ENCODE measurements at places on chromosomes 16 and 17. TPM values are rescaled to one million over a fixed set of nuclear protein-coding genes. Genes with fewer than 3 reads are reported as not detected.

Gene SLFN11
- total RNA-seq = 95.9 TPM

Gene DOK4
- total RNA-seq = 34.5 TPM

Gene UBE2G1
- 37.7 TPM for total RNA-seq

Gene CSH2
- total RNA-seq = not detected

Gene MYL4
- not detected for total RNA-seq

Gene CD7
- total RNA-seq = not detected

Gene CMTM3
- total RNA-seq = 22.0 TPM

Gene ACSF2
- 18.1 TPM for total RNA-seq

Gene KRTAP4-6
- not detected for total RNA-seq

Gene LGALS9C
- total RNA-seq = not detected

Data from fibroblast of villous mesenchyme (primary cell).